ENCODE measurements at places on chromosomes 13 and 19.

DNA sequence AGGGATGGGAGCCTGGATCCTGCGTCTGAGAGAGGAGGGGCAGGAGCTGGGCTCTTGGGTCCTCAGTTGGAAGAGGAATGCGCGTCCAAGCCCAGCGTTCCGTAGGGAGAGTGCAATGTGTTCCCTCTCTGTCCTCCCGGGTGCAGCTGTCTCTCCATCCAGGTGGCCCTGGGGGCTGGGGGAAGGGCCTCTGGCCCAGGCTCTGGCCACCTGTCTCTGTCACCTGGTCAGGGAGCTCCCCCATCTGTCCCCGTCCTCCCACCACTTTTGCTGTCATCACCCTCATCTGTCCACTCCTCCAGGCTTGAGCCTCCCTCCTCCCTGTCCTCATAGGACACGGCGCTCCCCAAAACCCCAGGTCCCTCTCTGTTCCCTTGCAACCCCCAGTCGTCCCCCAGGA lies 3.7 kb upstream of the SBK2 start:
- no peak for DNase-seq

DNA sequence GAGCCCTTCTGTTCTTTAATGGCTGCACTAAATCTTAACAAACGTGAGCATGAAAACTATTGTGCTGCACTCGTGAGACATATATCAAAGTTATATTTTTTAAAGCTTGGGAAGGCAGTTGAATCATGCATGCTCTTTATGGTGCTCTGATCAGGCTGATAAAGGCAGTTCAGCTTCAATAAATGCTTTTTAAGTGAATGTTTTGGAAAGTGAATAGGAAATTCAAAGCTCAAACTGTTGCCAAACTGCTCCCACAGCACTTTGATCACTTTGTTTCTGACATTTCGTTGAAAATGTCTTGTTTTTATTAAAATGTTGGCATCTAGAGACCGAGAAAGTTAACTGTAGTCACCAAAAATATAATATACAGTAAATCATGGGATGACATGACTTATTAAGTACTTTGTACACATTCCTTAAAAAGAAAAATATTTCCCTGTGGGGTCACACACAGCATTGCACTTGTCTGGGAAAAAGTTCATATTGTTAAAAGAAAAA lies 625.7 kb upstream of the PCDH9 start:
- no peak for DNase-seq

DNA sequence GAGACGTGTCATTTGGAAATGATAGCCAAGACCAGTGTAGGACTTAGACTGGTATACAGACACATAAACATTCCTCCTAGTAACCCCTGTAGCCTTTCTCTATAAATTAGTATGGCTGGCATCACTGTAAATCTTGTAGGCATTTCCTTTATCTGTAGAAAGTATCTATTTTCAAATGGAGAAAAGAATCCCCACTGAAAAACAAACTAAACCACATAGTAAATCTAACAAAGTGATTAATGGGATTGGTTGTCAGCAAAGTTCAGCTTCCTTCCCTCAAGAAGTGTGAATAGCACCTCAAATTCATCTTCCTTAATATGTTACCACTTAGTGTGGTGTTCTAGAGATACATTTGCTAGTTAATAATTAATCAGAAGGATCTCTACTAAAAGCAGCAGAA lies 119.4 kb upstream of the NBEA start:
- no peak for DNase-seq

DNA sequence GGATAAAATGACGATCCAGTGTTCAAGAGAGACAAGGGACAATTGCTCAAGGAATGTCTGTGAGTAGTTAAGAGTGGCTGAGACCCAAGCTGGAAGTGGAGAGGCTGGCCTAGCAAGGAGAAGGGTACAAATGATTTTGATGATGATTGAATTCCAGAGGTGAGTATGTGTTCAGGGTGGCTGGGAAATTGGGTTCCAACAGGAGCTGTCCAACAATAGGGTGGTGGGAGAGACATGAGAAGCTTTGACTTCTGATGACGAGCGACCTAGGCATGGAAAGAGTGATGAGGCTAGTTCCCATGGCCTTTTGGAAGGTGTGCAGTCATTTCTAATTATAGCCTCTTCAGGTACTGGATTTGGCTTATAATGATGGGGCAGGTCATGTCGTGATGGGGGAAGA lies 29.1 kb upstream of the DCLK1 start:
- no peak for DNase-seq

DNA sequence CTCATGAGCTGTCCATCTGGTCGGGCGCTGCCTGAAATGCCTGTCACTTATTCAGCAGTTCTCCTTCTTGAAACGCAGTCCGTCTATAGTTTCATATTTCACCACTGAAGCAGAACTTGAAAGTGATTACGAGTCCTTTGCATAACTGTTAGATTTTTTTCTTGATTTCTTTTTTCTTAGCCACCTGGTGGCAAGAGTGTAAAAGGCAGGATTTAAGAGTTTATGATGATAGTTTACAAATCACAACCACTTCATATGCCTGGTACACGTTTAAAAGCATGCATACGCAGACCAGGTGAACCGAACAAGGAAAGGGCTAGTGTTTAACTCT lies 45.8 kb downstream of the GGACT start:
- peak; percentile 51 for DNase-seq

DNA sequence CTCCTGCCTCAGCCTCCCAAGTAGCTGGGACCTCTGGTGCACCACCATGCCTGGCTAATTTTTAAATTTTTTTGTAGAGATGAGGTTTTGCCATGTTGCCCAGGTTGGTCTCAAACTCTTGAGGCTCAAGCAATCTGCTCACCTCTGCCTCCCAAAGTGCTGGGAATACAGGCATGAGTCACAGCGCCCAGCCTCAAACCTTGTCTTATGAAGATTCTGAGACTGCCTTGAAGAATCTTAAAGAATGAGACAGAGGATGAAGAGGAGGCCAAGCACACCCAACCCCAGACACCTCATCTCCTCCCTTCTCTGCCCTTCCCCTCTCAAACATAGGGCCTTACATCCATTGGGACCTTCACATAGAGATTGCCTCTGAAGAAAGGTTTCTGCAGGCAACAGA lies 179.7 kb downstream of the ABCC4 start:
- DNase-seq: no peak

- DNase-seq: no peak
Observed at GRCh38 chr13:83620530-83621220, 261.6 kb downstream of the SLITRK1 start.

DNA sequence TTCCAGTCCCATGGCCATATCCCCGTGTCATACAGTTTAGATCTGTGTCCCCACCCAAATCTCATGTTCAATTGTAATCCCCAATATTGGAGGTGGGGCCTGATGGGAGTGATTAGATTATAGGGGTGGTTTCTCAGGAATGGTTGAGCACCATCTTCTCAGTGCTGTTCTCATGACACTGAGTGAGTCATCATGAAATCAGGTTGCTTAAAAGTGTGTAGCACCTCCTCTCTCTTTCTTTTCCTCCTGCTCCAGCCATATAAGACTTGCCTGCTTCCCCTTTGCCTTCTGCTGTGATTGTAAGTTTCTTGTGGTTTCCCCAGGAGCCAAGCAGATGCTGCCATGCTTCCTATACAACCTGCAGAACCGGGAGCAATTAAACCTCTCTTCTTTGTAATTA lies 197.8 kb downstream of the NALCN start:
- no peak for DNase-seq

DNA sequence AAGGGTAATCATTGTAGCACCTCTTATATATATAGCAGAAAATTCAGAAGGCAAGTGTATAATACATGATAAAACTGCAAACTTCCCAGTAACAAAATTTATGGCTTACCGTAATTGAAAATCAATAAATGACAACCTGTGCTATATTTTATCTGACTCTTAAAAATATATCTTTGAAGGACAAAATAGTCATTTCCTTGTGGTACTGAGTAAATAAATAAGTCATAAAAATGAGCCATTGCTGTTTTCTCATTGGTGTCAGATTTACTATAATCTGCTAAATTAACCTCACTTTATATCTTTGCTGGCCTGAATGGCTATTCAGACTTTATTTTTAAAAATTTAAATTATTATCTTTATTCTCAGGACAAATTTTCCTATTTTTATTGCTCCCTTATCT lies 1319.1 kb upstream of the SPRY2 start:
- no peak for DNase-seq

DNA sequence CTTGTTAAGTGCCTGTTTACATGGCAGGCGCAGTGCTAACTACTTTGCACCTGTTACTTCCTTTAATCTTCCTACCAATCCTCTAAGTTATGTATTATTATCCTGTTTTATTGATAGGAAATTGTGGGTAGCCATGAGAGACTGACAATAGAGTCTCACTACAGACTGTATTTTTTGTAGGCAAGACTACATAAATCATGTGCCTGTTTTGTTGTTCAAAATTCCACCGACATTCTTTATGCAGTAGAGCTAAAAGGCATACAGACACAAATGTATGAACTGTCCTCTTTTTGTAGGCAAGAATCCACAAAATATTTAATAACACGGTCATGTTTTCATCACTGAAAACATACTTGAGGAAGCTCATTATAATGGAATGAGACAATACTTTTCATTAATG lies 205.5 kb downstream of the NALCN start:
- no peak for DNase-seq

- DNase-seq: no peak
Observed at GRCh38 chr13:37277435-37278144, 172.1 kb upstream of the CSNK1A1L start.

- no peak for DNase-seq
Observed at GRCh38 chr19:35344511-35345031, 3.1 kb upstream of the FFAR1 start.

DNA sequence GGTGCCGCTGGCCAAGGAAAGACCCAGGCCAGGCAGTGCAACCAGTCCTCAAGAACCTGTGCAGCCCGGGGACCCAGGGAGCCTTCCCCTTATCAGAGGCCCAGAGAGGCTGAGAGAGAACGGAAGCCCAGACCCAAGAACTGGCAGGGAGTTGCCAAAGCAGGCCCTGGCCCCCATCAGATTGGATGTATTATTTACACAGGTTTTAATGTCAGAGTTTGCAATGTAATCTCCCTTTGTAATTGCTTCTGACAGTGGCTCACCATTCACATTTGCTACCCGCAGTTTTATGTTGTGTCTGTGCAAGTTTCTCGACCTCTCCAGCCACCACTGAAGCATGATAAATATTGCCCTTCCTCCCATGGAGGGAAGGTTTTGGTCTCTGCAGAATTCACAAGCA lies 660.9 kb downstream of the LIG4 start:
- DNase-seq: no peak

GRCh38 chr19:41595258-41595889 lies 19.4 kb downstream of the CEACAM21 start:
- DNase-seq: peak; percentile 81

DNA sequence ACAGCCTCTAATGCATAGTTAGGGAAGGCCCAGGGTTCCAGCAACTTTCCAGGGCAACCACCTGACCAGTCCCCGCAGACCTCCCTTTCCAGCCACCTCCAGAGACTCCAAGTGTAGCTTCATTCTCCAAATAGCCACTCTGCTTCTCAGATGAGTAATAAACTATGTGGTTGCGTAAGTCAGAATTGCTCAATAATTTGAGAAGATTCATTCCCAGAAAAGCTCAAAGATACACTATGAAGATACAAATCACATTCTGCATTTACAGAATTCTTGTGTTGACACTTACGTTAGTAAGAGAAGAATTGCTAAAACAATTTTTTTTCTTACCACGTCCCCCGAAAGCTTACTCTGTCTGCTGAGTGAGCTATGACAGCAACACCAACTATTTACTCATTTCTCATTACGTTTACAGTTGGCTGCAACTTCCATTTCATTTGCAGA lies 8.2 kb upstream of the LATS2 start:
- peak; percentile 97 for DNase-seq

DNA sequence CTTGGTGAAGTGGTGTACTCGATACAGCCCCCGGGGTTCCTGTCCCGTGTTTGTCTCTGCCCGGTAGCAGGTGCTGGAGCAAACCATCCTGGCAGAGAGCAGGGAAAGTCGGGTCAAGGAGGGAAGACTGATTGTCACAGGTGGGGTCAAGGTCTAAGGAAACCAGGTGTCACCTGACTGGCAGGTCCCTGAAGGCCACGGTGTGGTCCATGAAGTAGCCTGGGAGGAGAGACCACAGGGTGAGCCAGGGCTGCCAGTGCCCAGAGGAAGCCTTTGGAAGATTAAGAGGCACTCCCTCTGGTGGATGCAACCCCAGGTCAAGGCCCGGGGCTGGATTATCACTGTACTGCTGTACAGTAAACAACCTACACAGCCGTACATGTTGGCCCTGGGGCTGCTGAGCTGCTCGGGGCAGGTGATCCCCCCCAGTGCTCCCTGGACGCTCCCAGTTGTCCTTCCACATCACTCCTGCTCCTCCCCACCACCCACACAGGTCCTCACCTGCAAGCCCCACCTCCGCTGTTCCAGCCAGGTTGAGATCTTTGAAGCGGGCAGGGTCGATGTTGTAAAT lies 6.0 kb upstream of the CCER2 start:
- DNase-seq: peak; percentile 18

DNA sequence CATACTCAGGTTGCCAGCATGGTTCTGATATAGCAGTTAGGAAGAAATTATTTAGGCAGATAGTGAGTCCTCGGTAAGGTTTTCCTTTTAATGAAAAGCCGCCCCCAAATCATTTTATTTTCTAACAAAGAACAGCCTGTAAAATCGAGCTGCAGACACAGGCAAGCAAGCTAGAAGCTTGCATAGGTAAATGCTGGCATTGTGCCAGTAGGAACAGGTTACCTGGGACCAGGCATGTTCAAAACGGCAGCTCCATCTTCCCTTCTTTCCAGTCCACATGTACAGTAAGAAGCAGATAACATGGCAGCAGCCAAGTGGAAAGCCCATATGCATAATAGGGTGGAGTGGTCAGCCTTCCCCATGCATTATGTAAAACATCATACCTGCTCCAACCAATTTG lies 71.1 kb downstream of the UGGT2 start:
- no peak for DNase-seq

GRCh38 chr19:28793391-28794168 lies 419.4 kb downstream of the UQCRFS1 start:
- no peak for DNase-seq

DNA sequence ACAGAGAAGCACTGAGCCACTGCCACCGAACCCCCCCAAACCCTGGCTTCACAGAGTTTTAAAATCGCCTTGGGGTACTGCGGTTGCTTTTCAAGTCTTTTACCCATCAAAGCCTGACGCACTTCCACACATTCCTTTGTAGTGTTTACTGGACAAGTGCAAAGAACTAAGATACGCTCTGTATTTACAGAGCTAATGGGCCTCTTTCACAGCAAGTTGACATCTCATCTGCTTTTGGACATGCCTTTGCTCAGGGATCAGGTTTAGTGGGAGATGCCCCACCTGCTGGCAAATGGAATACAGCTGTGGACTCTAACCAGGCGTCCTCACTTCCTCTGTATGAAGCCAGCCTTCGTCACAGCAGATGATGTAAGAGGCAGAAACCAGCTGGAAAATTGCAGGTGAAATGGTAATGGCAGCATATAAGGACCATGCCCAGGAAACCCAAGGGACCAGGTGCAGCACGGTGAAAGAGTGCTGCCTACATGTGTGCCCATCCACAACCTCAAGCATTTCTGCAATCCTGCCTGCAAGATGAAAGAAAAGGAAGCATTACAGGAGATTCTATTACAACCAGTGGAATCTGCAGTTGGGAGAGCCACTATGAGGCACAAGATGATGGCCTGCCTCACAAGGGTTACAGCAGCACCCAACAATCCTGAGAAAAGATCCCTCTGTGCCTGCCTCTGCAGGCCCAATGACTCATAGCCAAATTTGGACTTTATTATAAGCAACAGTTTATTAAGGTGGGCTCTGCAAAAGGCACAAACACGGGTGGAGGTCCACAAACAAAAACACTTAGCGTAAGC lies 34.7 kb downstream of the BRD4 start:
- peak; percentile 69 for DNase-seq
